Dermis lymphatic vessel endothelial cell (primary cell): ENCODE measurements at places on chromosomes 3 and 15. TPM values are rescaled to one million over a fixed set of nuclear protein-coding genes. Genes with fewer than 3 reads are reported as not detected.

The COL8A1 gene
- total RNA-seq, result 15.6 and 118 TPM in 2 replicates

The FAM107A gene
- 0.09 and 0.11 TPM in 2 replicates for total RNA-seq

The SLC25A36 gene
- 41.2 and 51.3 TPM in 2 replicates for total RNA-seq

The GP9 gene
- total RNA-seq, result 0.11 TPM in 1 of 2 replicates, not detected in the other

The IL12A gene
- total RNA-seq, result 0.33 and 0.69 TPM in 2 replicates

The EOMES gene
- not detected in 2 replicates for total RNA-seq

The GOLGA6A gene
- not detected in 2 replicates for total RNA-seq

The SHC4 gene
- 0.11 and 0.34 TPM in 2 replicates for total RNA-seq
